ENCODE measurements at places on chromosomes 3 and 15.

- no peak for DNase-seq
These were observed 123.6 kb upstream of the VEPH1 start for GRCh38 chr3:157626817-157627216.

GRCh38 chr3:115658032-115658336 lies 34.7 kb downstream of the GAP43 start:
- DNase-seq, result no peak

- DNase-seq, result no peak
These were observed 85.7 kb downstream of the ATP2B2 start for GRCh38 chr3:10419637-10420232.

DNA sequence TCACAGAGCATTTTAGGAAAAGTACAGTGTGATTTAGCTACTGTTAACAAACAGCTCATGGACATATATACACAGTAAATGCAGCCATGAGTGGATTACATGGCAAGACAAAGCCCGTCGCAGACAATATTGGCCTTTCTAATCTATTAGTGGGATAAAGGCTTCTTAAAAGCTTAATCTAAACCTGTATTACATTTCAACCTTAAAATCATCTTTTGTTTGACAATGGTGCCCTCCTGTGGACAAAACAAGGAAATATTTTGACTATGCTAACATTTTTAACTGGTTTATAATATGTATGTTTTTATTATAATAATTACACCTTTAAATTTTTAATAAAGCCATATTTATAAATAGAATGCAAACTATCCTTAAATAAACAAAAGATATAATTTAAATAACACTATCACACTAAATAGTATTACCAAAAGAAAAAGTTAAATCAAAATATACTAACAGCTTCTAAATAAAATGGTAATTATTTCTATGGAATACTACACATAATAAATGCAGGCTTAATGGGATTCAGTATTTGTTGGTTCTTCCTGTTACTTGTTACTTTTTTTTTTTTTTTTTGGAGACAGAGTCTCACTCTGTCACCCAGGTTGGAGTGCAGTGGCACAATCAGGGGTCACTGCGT lies 38.6 kb downstream of the TAFA4 start:
- peak; percentile 51 for DNase-seq

GRCh38 chr3:124398594-124398993 lies 331.7 kb upstream of the UMPS start:
- no peak for DNase-seq

DNA sequence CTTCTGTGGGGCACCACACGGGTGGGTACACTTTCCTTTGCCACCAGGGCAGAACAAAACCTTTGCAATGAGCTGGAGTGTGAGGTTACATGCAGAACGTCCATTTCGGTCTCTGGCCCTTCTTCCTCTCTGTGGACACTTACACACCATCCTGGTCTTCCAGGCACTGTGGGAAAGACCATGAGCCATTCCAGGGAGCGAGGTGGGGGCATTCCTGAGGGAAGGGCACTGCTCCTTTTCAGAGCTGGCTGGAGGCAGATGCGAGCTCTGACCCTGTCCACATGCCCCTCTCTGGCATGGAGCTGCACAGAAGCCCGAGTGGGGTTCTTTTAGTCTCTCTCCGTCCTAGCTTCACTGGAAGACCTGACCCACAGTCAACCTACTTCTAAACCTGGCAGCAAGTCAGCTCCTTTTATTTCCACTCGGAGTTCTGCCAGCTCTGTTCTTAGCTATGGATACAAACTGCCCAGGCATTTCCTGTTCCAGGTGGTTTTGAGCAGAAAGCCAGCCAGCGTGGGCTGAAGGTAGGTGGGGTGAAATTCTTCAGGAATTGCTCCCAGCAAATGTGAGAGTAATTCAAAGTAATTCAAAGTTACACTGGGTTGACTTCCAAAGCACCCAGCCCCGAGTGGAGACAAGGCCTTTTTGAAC lies 281.4 kb downstream of the ADAMTS17 start:
- DNase-seq, result no peak

DNA sequence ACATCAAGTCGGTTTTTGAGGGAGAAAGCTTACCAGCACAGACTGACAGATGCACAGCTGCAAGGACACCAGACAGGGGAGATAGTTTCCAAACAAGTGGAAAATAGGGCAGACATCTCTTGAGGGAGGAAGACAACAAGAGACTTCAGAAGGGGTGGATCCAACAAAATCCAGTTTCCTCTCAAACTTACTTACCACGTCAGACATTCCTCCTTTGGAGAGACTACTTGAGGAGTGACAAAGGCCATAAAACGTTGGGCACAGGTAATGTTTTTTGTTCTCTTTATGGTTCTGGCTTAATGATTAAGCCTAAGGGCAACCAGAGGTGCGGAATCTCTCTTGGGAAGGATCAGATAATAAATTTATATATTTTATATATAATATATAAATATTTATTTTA lies 76.1 kb downstream of the CD200 start:
- DNase-seq, result no peak

DNA sequence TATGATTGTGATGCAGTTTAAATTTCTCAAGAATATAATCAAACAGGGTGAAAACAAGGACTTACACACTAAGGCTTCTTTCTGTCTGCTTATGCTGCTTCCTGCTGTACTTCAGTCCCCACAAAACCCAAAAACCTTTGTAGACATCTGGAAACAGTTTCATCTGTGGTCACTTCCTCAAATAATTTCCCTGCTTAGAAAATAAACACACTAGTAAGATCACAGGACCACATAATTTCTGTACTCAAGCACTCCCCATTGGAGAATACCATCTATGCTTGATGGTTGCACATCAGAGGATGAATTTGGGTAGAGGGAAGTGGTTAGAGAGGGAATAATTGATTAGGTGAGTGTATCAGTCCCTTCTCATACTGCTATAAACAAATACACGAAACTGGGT lies 266.2 kb downstream of the LSAMP start:
- DNase-seq, result no peak

DNA sequence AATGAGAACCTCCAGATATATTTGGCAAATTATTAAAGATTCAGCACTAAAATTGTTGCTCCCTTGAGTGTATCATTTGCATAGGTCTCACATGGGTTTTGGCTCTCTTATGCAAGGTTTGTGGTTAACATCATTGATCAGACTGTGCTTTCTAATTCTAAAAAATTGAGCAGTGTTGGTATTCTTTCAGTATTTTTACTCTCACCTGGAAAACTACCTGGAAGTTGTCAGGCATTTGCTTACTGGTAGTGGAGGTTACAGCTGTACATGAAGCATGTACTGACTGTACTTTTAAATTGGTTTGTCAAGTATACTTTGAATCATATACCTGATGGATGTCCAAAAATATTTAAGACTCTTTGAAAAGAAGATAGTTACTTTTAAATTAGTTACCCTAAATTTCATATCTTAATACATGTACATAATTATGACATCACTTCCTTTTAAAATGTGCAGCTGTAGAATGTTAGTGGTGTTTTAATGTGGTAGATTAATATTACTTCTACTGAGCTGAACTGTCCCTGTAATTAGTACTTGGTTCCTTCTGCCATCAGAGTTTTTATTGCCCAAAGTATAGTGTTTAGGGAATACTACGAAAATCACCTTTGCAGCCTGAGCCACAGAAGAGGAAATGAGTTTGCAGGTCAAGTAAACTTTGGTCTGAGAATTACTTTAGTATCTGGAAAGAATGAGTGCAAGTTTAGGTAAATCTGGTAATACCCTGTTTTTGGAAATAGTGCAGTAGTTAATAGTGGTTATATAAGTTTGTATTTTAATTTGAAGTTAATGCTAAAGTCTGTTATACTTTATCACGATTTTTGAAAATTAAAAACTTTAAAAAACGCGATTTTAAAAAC lies 2.8 kb downstream of the CHD2 start:
- DNase-seq, result no peak

DNA sequence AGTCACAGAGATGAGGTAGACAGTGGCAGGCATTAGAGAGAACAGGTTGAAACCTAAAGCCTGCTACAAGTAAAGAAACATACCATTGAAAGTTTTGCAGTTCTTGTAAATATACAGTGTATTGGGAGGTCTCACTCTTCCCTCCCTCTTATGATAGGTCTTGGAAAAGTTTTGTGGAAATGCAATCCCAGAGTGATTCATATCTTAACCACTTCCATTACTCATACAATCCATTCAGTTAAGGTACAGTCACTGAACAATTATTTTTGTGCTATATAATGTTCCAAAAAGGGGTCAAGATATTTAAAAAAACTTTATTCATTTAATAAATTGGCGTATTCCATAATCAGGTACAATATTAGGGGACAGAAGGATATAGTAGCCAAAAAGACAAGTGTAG lies 737.7 kb upstream of the ALCAM start:
- DNase-seq, result no peak

GRCh38 chr3:89787485-89787884 lies 680.1 kb downstream of the EPHA3 start:
- DNase-seq, result no peak

DNA sequence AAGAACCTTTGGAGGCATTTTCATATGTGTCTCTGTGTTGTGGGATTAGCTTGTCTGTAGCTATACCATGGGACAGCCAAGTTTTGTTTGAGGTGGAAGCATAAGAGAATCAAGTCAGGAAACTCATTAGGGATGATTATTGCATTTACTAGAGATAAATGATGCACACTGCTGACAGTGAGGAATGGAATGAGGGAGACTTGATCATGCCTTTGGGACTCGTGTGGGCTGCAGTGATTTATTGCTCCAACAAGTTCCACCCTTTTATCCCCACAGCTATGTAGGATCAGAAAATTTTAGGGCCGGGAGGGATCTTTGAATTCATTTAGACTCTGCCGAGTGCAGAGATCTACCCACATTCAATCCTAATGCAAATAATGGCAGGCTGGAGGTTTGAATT lies 16.3 kb downstream of the ZNF385D start:
- DNase-seq, result no peak

GRCh38 chr3:74314696-74315095 lies 299.8 kb downstream of the CNTN3 start:
- DNase-seq, result no peak

GRCh38 chr3:9690451-9691450 lies 12.9 kb upstream of the CPNE9 start:
- no peak for DNase-seq
